ENCODE measurements at places on chromosomes 11 and 22.

DNA sequence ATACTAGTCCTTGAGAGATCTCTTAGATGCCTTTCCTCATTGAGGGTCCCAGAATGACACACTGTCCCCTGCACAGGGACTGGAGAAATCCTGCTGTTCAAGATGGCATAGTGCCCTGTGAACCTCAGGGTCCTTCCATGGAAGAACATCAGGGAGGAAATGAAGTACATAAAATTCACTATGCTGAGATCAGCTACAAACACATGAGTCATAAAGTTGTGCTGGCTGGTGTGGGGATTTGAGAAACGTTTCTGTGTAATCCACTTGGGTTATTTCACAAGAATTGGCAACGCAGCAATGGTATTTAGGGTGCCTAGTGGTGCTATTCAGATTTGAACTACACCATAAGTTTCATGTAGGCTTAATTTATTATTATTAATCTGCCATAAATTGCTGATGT is 174.4 kb downstream of the MAML2 start:
- DNase-seq, result no peak

GRCh38 chr11:69696749-69697468 is 6.9 kb downstream of the FGF19 start:
- no peak for DNase-seq

DNA sequence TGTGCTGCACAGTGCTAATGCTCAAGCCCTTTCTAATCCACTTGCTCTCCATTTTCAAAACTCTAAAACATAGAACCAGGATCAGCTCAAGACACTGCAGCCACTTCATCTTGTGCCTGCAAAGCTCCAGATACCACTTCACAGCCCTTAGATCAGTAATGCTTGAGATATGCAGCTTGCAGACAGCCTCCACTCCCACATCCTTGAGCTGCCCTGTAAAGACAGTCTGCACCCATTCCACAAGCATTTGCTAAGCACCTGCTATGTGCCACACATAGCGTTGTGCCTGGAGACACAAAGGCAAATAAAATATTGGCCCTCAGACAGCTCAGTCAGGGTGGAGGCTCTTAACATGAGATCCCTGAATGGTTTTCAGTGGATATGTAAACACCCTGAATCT is 192.5 kb upstream of the SNX19 start:
- DNase-seq, result no peak

- DNase-seq, result no peak
Observed at GRCh38 chr11:70067036-70067435, 11.1 kb upstream of the ANO1 start.

GRCh38 chr11:104541701-104542100 is 356.6 kb downstream of the CASP12 start:
- no peak for DNase-seq

DNA sequence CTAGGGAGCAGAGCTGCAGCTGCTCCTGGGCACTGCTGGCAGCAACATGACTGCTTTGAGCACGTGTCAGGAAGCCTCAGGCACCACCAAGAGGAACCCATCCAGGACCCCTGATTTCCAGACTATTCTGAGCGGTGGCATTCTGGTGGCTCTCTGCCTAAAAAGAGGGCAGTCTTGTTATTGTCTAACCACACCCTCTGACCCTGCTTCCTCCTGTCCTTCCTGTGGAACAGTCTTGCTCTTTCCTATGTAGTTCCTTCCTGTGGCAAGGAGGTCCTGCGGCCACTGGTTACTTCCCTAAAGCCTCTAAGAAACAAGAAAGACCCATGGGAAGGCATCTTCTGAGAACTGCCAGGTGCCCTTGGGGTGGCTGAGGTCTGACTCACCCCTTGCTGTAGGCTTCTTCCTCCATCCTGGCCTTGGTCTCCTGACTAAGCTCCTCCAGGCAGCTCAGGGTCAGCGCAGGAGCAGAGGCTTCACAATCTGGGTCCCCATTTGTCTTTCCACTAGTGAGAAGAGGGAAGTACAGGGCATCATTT is 13.1 kb upstream of the LYVE1 start:
- DNase-seq, result no peak

DNA sequence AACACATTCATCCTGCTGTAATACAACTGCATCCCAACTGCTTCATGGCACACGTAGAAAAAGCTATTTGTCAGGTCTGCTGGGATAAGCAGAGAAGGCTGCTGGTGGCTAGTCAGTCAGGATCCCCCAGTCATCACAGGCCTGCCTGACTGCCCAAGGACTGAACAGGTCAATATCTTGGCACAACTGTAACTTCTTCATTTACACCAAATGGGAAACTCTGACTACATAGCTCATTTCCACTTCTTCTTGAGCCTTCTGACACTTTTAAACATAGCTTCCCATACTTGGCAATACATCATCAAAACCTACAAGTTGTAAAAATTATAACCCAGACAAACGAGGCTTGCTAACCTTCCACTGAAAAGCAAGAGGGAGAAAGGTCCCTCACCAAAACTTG is 2.8 kb downstream of the TMEM9B start:
- DNase-seq, result no peak

DNA sequence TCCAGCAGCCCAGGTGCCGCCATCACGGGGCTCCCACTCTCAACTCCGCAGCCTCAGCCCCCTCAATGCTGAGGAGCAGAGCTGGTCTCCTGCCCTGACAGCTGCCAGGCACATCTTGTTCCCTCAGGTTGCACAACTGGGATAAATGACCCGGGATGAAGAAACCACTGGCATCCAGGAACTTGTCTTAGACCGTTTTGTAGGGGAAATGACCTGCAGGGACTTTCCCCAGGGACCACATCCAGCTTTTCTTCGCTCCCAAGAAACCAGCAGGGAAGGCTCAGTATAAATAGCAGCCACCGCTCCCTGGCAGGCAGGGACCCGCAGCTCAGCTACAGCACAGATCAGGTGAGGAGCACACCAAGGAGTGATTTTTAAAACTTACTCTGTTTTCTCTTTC is at the start of gene SAA1:
Gene SAA1 (plus strand): TSS at position 316 of the 400 bp plus-strand sequence. CDS start 624 bp downstream, outside the sequence.
- DNase-seq, result no peak

GRCh38 chr11:16783321-16783801 is 44.9 kb downstream of the C11orf58 start:
- no peak for DNase-seq

DNA sequence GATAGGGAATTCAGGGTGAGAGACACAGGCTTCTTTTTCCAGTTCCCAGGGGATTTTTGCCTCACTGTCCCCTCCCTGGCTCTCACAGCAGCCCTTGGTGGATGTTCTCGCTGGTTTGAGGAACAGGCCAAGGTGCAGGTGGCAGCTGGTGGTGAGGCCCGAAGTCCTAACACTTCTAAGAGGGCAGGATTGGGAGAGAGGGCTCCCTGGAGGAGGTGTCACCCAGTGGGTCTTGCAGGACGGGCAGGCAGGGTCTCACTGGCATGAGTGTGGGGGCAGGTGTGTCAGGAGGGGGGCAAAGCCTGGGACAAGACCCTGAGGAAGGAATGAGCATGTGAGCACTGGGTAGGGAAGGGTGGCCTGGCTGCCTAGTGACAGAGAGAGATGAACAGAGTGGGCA is 9.2 kb downstream of the ADORA2A start:
- DNase-seq, result no peak

DNA sequence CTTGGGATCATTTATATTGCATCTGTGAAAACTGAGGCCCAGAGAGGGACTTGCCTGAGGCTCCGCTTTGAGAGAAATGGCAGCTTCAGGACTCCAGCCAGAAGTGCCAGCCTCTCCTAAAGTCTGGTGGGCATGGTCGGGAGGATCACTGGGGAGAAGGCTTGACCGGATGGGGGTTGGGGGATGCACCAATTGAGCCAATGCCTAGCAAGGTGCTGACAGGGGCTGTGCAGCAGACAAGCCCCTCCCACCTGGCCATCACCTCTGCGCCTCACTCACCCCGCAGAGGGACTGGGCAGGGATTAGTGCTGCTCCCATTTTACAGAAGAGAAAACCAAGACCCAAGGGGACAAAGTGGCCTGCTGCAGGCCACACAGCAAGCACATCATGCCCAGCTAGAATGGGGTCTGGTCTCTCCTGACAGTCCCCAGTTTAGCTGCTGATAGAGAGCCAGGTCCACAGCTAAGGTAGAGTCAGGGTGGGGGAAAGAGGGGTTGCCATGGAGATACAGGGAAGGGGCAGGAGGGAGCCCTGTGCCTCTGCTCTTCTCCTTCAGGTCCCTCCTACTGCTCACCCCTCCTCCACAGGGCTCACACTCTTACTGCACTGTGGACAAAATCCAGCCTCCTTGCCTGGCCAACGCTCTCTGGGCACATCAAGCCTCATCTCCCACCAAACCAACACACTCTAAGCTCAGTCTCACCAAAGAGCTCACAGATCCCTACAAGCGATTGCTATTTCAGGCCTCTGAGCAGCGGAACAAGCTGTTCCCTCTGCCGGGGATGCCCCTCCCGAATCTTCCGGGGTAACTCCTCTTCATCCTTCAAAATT is 29.5 kb downstream of the TEF start:
- DNase-seq, result no peak

GRCh38 chr11:47394050-47394321 is 14.4 kb upstream of the SLC39A13 start:
- DNase-seq, result no peak

DNA sequence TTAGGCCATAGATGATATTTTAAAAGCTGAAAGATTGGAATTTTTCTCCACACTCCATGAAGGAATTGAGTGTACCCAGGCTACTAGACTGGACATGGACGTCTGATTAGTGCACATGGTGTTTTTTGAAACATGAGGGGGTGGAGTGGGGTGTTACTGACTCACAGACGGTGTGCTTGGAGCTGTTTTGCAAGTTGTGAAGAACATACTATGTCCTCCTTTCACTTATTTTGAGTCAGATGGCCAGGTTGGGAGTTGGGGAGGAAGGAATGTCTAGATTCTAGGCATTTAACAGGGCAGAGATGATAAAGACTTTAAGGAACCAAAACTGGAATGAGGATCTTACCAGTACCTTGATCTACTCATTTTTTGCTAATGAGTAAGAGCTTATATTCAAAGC is 158.1 kb upstream of the MTNR1B start:
- no peak for DNase-seq

GRCh38 chr11:35016916-35017315 is 100.5 kb downstream of the PDHX start:
- no peak for DNase-seq

DNA sequence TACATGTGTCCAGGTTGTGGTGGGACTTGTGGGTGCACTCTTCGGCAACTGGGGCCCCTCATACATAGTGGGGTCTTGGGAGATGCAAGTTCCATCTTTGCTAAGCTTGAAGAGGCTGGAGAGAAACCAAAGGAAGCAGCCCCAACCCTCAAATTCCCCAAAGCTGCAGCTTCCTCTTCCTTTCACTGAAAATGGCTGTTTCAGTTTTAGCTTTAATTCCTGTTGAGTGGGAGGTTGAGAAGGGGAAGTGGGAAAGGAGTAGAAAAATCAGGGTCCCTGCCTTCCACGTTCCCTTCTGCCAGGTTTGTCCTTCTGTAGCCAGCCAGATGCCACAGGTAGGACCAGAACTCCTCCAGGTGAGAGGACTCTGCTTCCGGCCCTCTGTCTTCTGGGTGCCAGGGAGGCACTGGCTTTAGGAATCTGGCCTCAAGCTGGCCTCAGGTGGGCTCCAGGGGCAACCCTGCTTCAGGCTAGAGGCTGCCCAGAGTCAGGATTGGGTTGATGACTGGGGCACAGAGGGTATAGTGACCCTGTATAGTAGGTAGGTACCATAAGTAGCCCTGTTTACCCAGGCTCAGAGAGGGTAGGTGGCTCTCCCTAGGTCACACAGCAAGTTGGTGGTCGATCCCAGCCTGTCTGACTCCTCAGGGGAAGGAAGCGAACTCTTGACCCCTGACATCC is 16.2 kb downstream of the P2RY6 start:
- DNase-seq, result no peak
